ENCODE measurements at places on chromosomes 6 and 20. TPM values are rescaled to one million over a fixed set of nuclear protein-coding genes. Genes with fewer than 3 reads are reported as not detected.

DNA sequence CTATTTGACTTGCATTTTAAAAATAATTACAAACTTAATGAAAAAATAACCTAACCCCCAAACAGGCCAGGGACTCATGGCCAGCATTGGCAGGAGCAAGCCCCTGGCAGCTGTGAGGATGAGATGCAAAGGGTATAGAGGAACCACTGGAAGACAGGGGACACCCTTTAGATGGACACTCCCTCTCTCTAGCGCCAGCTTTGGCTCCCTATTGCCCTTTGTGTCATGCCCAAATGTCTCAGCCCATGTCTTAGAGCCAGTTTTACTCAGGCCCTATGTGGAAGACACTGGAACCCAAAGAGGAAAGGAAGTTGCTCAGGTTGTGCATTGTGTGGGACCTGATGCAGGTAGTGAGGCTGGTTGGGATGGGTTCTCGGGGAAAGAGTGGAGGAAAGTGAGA is 34.9 kb upstream of the RSPO4 start:
- no peak for DNase-seq

GRCh38 chr6:149990212-149990660 is 26.5 kb downstream of the ULBP1 start:
- DNase-seq: no peak

GRCh38 chr6:149885888-149886287 is 12.0 kb downstream of the RAET1E start:
- DNase-seq: no peak

DNA sequence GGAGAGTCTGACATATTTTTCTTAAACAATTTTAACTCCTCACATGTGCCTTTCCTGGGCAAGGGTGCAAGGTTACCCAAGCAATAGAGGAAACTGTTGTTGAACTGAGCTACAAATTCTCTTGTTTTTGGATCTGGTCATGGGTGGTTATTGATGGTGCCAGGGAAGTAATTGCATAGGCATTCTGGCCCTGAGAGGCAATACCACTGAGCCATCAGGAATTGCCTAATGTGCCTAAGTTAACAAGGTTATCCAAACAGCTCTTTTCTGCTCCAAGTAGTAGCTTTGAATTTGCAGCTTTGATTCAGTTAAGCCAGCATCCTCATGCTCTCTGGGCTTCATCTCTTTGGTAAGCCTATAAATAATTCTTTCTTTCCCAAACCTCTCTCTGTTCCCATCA is 266.0 kb upstream of the BTBD3 start:
- no peak for DNase-seq

- no peak for DNase-seq
Measured at GRCh38 chr6:2578767-2579166, 172.0 kb downstream of the MYLK4 start.

GRCh38 chr6:108592371-108593337 is 31.9 kb downstream of the FOXO3 start:
- no peak for DNase-seq

- no peak for DNase-seq
Measured at GRCh38 chr20:42754706-42755105, 435.0 kb downstream of the PTPRT start.

DNA sequence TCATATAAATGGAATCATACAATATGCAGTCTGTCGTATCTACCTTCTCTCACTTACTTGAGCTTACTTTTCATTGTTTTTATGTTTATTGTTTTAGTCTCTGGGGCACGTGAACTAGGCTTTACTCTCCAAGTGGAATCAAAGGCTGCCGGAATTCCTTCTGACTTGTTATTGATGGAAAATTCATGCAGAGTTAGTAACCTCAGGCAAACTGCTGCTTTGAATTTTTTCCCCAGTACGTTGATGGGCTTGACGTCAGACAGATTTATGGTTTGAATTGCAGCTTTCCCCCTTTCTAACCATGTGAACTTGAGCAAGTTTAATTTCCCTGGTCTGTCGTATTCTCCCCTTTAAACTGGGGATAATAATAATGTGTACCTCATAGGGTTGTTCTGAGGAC is 68.6 kb downstream of the ZDHHC14 start:
- DNase-seq: no peak

GRCh38 chr20:11891776-11892545 is 25.7 kb upstream of the BTBD3 start:
- DNase-seq: peak; percentile 54

GRCh38 chr6:11632795-11633511 is 95.4 kb downstream of the TMEM170B start:
- DNase-seq: no peak

DNA sequence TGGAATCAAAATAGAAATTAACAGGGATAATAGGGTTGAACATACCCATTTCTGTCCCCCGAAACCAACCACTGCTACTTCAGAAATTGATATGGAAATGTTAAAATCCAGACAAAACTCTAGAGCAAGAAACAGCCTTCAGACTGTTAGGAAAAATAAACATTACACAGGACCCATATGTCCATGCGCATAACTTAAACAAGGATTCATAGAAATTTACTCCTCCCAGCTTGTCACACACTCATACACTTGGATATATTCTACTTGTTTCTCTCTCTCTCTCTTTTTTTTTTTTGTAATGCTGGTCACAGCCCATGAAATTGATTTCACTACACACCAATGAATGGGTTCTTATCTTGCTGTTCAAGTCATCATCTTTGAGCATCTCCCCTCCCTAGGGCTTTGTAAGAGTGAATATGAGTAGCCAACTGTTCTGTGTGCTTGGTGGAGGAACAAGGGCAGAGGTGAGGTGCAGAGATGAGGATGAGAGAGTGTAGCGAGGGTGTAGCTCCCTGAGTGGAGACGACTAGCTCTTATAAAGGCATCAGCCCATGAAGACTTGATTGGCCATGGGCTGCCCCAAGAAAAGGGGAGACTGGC is 61.8 kb upstream of the MLN start:
- no peak for DNase-seq

GRCh38 chr20:62025394-62025793 is 40.3 kb downstream of the TAF4 start:
- no peak for DNase-seq

The FOXC1 gene
- 1.7 TPM for total RNA-seq

The DLK2 gene
- total RNA-seq: 0.47 TPM

The PTCRA gene
- not detected for total RNA-seq

The RAD21L1 gene
- total RNA-seq: not detected

The RNF217 gene
- total RNA-seq: 47.3 TPM

The DZANK1 gene
- 2.7 TPM for total RNA-seq

All from mucosa of descending colon (tissue), 3 donors.